SK-N-SH (cell line): ENCODE measurements at places on chromosomes 2 and 18. TPM values are rescaled to one million over a fixed set of nuclear protein-coding genes. Genes with fewer than 3 reads are reported as not detected.

GRCh38 chr2:239822146-239822831, 202.9 kb downstream of the NDUFA10 start:
- H3K4me1 ChIP-seq: no peaks in the 10 kb centered on the region
- H3K27me3 ChIP-seq: no peaks in the 10 kb centered on the region
- no peak overlapping the region for H3K4me3 ChIP-seq
- H3K27ac ChIP-seq: no peak overlapping the region
- no peak for DNase-seq

- no peak for DNase-seq
- no peak overlapping the region for H3K27ac ChIP-seq
- no peak overlapping the region for H3K4me3 ChIP-seq
- H3K27me3 ChIP-seq: no peaks in the 10 kb centered on the region
- H3K36me3 ChIP-seq: peaks cover 22% of the 10 kb centered on the region
Measured at GRCh38 chr18:46821856-46822711, 65.2 kb upstream of the ST8SIA5 start.

GRCh38 chr2:65231892-65232477, 4.4 kb downstream of the ACTR2 start:
- no peaks in the 10 kb centered on the region for H3K36me3 ChIP-seq
- H3K4me1 ChIP-seq: peaks cover 7% of the 10 kb centered on the region; the same call in 1 of the 2 replicates
- H3K27ac ChIP-seq: peak overlapping the region; percentile 80
- no peaks in the 10 kb centered on the region for H3K27me3 ChIP-seq
- H3K4me3 ChIP-seq: no peak overlapping the region

- no peaks in the 10 kb centered on the region for H3K27me3 ChIP-seq
- peaks cover 8% of the 10 kb centered on the region for H3K4me1 ChIP-seq
- H3K36me3 ChIP-seq: no peaks in the 10 kb centered on the region
- no peak overlapping the region for H3K27ac ChIP-seq
Measured at GRCh38 chr2:224970311-224970710, 72.0 kb downstream of the DOCK10 start.

DNA sequence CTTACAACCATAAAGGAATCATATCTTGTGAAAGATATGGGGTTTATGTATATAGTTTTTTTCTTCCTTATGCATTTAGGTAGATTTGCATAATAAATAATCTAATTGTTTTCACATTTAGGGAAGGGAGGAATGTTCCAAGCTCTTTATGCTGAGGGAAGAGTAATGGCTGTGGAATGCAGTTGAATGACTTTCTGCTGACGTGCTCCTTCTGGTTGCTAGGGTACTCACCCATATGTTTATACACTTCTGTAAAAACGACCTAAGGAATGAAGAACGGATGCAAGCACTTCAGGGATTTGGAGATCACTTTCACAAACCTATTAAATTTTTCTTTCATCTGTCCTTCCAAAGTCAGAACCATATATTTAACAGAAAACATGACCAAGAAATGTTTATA, 29.2 kb upstream of the PPP4R1 start:
- H3K36me3 ChIP-seq: no peaks in the 10 kb centered on the region
- H3K27ac ChIP-seq: peak overlapping the region; percentile 98
- H3K27me3 ChIP-seq: no peaks in the 10 kb centered on the region
- no peaks in the 10 kb centered on the region for H3K4me1 ChIP-seq

DNA sequence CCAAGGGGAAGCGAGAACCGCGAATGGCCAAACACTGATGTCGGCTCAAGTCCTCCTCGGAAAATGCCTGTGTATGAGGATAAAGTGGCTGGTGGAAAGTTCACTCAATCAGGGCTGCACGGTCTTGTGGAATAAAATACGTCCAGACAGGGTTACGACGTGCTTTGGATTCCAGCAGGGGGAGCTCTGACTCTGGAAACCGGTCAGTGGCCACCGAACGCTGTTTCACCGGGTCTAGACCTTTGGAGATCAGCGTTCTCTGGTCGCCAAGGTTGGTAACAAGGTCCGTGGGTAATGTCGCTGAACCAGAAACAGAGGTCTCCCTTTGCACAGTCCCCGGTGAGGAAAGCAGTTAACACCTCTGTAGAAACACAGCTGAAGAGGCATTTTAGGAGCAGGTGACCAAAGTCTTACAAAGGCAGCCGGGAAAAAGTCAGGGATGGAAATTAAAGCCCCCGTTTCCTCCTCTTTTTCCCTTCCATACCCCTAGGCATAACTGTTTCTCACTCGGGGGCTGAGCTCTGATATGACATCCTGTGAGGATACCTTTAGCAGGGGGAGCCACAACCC, 47.8 kb downstream of the CDCA7 start:
- peaks cover 35% of the 10 kb centered on the region for H3K27me3 ChIP-seq
- no peaks in the 10 kb centered on the region for H3K4me1 ChIP-seq
- no peak overlapping the region for H3K27ac ChIP-seq

DNA sequence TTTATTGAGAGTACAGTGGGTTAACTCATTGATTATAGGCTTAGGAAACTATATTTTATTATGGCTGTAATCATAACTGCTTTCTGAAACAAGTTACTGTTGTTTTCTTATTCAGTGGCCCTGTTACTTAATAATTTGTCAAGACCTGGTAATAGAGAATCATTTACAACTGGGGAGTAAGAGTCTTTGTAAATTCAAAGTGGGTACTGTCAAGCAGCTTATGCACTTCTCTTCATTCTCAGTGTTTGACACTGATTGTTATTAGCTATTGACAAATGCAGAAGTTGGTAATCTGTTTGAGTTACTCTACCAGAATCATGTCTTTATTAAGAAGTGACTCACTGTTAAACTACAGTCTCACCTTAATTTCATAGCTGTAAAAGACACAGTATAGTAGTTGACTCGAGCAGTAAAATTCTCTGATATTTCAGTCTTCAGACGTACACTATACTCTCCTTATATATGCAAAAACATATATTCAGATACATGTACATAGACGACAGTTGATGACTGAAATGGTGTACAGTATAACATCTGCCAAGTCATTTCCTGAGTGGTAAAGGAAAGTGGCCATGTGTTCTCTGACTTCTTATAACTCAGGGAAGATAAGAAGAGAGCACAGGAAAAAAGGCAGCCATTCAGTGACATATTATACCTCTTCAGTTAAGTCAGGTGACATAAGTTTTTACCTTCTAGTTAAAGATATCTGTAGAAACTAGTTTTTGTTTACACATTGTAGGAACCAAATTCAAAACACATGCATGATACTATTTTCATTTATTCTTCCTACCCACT, 36.0 kb upstream of the TTC27 start:
- no peak overlapping the region for H3K4me3 ChIP-seq
- H3K36me3 ChIP-seq: peaks cover 31% of the 10 kb centered on the region
- H3K27me3 ChIP-seq: no peaks in the 10 kb centered on the region
- no peaks in the 10 kb centered on the region for H3K4me1 ChIP-seq

GRCh38 chr2:145356056-145356455, 836.1 kb upstream of the ZEB2 start:
- H3K27me3 ChIP-seq: no peaks in the 10 kb centered on the region
- no peak for DNase-seq
- H3K4me3 ChIP-seq: no peak overlapping the region
- no peaks in the 10 kb centered on the region for H3K4me1 ChIP-seq

DNA sequence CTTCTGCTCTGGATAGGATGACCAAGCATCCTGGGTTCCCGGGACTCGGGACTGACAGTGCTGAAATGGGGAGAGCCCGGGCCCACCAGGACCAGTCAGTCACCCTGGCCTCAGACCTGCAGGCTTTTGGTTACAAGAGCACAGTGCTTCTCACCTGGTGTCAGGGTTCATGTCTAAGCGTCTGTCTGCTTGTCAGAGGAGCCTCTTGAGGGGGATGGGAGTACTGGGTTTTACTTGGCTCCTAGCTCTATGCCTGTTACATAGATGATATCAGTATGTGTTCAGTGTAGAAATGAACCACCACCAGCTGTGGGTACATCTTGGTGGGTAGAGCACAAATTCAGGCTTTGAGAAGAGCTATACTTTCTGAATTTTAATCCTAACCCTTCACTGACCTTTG, 29.9 kb downstream of the PCARE start:
- no peaks in the 10 kb centered on the region for H3K36me3 ChIP-seq
- H3K27me3 ChIP-seq: no peaks in the 10 kb centered on the region; the same call in 1 of the 2 replicates
- no peak for DNase-seq
- no peak overlapping the region for H3K27ac ChIP-seq
- no peak overlapping the region for H3K4me3 ChIP-seq
- no peaks in the 10 kb centered on the region for H3K4me1 ChIP-seq

DNA sequence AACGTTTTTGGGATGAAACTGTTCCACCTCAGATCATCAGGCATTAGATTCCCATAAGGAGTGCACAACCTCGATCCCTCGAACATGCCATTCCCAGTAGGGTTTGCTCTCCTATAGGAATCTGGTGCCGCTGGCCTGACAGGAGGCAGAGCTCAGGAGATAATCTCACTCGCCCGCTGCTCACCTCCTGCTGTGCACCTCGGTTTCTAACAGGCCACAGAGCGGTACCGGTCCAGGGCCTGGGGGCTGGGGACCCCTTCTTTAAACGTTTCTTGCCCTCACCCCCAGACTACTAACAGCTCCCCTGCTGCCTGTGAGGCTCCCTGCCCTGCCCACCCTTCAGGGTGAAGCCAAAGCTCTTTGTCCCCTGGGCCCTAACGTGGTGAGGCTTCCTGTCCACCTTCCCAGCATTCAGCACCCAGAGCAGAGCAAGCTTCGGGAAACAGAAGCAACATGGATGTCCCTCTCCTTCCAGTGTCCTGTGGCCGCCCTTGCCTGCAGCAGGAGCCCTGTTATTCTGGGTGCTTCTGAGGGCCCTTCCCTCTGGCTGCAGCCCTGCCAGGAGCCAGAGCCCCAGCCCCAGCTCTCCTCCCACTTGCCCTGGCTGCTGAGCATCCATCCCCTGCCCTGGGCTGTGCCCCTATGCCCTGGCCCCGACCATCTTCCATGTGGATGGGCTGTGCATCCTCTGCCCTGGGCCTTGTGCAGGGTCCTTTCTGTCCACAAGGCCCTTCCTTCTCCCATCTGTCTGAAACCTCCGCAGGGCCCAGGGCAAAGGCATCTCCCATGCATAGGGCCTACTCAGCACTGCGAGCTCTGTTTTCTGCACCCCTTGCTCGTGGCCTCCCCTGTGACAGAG, 140.1 kb downstream of the MBP start:
- no peaks in the 10 kb centered on the region for H3K36me3 ChIP-seq
- no peak for DNase-seq
- H3K27me3 ChIP-seq: no peaks in the 10 kb centered on the region
- H3K4me1 ChIP-seq: no peaks in the 10 kb centered on the region
- no peak overlapping the region for H3K27ac ChIP-seq

DNA sequence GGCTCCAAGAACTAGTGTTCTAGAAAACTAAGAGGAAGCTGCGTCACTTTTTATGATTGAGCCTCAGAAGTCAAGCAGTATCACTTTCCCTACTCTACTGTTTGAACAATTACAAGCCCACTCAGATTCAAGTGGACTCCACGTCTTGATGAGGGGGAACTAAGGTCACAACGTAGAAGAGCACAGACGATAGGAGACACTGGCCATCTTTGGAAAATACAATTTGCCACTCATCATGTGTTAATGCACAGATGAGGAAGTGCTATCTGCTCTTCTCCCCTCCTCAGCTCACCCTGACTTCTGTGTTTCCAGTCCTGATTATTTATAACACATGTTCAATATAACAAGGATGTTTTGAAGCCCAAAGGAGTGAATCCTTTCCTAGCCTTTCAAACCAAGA, 76.1 kb upstream of the CYP1B1 start:
- H3K27ac ChIP-seq: no peak overlapping the region
- H3K27me3 ChIP-seq: no peaks in the 10 kb centered on the region
- no peaks in the 10 kb centered on the region for H3K36me3 ChIP-seq
- no peaks in the 10 kb centered on the region for H3K4me1 ChIP-seq

GRCh38 chr2:241950413-241951315, 81.1 kb downstream of the RTP5 start:
- no peaks in the 10 kb centered on the region for H3K27me3 ChIP-seq
- H3K27ac ChIP-seq: no peak overlapping the region
- peak; percentile 94 for DNase-seq
- H3K4me1 ChIP-seq: no peaks in the 10 kb centered on the region
- H3K4me3 ChIP-seq: no peak overlapping the region
- no peaks in the 10 kb centered on the region for H3K36me3 ChIP-seq

DNA sequence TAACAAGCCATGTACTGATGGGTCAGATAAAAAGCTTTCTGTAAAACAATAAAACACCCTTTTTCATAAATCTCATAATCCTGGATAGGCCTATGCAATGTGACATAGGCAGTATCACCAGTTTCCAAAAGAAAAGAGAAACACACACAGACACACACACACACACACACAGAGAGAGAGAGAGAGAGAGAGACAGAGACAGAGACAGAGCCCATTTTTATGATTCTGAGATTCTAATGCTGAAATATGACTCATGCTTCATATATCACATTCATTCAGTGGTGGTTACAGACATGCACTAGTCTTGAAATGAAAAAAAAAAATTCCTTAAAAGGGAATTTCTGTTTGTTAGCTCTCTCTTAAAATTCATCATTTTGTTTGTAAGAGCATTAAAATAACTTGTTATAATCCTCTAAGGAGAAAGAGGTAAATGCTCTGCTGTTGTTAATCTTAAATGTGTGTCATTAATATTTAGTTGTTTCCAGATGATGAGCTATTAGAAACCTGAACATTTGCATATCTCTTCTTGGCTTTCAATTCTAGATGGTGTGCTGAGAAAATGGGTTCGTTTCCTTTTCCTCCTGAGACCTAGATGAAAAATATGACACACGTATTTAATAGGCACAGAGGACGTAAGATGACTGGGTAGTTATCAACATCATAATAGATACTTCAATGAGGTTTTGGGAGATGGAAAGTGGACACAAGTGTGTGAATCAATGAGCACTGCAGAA, 1598.7 kb upstream of the ACVR2A start:
- DNase-seq: no peak
- no peaks in the 10 kb centered on the region for H3K36me3 ChIP-seq
- peaks cover 23% of the 10 kb centered on the region for H3K4me1 ChIP-seq
- H3K27me3 ChIP-seq: no peaks in the 10 kb centered on the region
- peak overlapping the region; percentile 68 for H3K27ac ChIP-seq

GRCh38 chr2:19937004-19937403, 35.2 kb upstream of the TTC32 start:
- H3K27me3 ChIP-seq: no peaks in the 10 kb centered on the region
- H3K4me1 ChIP-seq: no peaks in the 10 kb centered on the region
- no peak overlapping the region; the same call in 1 of the 2 replicates for H3K27ac ChIP-seq
- peaks cover 46% of the 10 kb centered on the region for H3K36me3 ChIP-seq

DNA sequence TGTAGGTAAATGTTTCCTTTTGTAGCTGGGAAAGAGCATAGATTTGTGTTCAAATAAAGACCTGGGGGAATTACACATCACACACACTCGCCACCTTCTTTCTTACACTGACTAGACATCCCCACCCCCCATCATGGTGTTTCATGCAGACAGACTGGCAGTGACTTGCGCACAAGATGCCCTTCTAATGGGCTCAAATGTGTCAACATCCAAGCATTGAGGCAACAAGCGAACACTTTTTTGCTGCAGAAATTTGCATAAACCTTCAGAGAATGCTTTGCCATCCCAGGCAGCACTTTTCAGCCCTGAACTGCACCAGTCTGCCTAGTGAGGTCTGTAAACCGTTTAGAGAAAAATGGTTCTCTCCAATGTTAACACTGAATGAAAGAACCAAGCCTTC, 4.5 kb downstream of the HOXD8 start:
- peaks cover 50% of the 10 kb centered on the region for H3K4me1 ChIP-seq
- no peak overlapping the region for H3K4me3 ChIP-seq
- no peaks in the 10 kb centered on the region for H3K27me3 ChIP-seq
- DNase-seq: no peak

Gene DOCK10
- polyA plus RNA-seq: 20.6 and 24.1 TPM in 2 replicates

Gene SULT1C4
- polyA plus RNA-seq: 0.18 and 0.47 TPM in 2 replicates

Gene NETO1
- polyA plus RNA-seq: not detected in 2 replicates

Gene KCNF1
- polyA plus RNA-seq: 0.16 and 0.23 TPM in 2 replicates

Gene PID1
- polyA plus RNA-seq: 0.06 and 0.16 TPM in 2 replicates

Gene TMEM150A
- 20.2 TPM in 2 replicates for polyA plus RNA-seq

Gene DSG1
- 0.02 TPM in 1 of 2 replicates, not detected in the other for polyA plus RNA-seq

Gene TCF7L1
- polyA plus RNA-seq: 1.6 and 3.7 TPM in 2 replicates
